Smooth muscle cell of bladder (primary cell): ENCODE measurements at places on chromosomes 1 and 21. TPM values are rescaled to one million over a fixed set of nuclear protein-coding genes. Genes with fewer than 3 reads are reported as not detected.

The TSPAN1 gene
- total RNA-seq: 0.14 and 0.46 TPM in 2 replicates

The DIO1 gene
- total RNA-seq: not detected in 2 replicates

The CTBS gene
- 6.3 and 11.4 TPM in 2 replicates for total RNA-seq

The S100A8 gene
- total RNA-seq: not detected in 2 replicates

The NR0B2 gene
- not detected in 2 replicates for total RNA-seq

The GPR157 gene
- 3.0 and 5.5 TPM in 2 replicates for total RNA-seq

The CCDC190 gene
- total RNA-seq: 0.14 TPM in 1 of 2 replicates, not detected in the other

The C4BPA gene
- under 0.01 TPM in 1 of 2 replicates, not detected in the other for total RNA-seq

The FCRL1 gene
- not detected in 2 replicates for total RNA-seq

The CFHR3 gene
- total RNA-seq: not detected in 2 replicates

The NEGR1 gene
- total RNA-seq: 14.2 and 22.2 TPM in 2 replicates

The ETV3L gene
- not detected in 2 replicates for total RNA-seq

The PADI2 gene
- not detected in 2 replicates for total RNA-seq

The HSPA6 gene
- total RNA-seq: 0.57 and 0.83 TPM in 2 replicates

The WNT9A gene
- 0.37 and 0.43 TPM in 2 replicates for total RNA-seq

The THEMIS2 gene
- 5.2 and 7.5 TPM in 2 replicates for total RNA-seq
